ENCODE measurements at places on chromosomes 6 and 20.

GRCh38 chr6:134436281-134436815 lies 118.4 kb upstream of the SGK1 start:
- no peak for DNase-seq

DNA sequence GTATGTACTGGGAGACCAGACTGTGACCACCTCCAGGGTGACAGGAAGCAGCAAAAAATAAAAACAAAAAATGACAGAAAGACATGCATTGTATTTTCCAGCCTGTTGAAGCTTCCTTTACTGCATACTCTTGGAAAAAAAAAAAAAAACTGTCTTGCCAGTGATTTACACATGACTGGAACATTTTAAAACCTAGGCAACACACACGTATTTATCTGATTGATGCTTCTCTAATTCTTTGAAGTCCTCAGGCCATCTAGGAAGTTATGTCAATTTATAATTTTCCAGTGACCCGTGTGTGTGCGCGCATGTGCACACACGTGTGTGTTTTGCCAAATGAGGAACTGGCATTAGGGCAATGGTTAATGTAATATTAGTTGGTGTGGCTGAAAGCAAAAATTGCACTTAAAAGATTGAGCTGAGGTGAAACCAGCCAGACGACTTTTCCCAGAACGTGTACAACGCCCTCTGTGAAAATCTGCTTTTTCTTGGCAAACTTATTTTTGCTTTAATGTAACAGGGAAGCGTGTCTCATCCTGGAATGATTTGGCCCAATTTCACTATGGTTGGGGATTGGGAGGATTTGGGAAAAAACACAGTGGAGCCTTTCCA lies 315.2 kb downstream of the TFAP2A start:
- DNase-seq, result no peak

GRCh38 chr6:1624058-1624850 lies 14.5 kb downstream of the FOXC1 start:
- DNase-seq, result no peak

DNA sequence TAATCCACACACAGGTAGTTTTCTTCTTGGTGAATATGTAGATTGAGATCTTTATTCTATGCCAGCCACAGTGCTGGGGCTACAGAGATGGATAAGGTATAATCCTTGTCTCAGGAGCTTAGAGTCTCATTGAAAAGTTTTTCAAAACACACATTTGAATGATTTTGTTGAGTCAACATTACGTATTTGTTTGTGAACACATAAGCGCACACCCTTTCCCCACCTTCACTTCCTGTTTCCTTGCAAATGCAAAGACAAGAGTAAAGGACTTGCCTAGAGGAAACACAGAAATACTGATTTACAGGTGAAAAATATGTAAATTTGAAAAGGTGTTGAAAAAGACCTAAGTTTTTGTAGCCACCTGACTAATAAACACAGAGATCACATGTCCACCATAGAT lies 27.8 kb downstream of the VAPB start:
- no peak for DNase-seq

GRCh38 chr20:11791316-11791715 lies 126.4 kb upstream of the BTBD3 start:
- DNase-seq, result no peak

- no peak for DNase-seq
Measured at GRCh38 chr6:94278146-94278545, 858.8 kb upstream of the EPHA7 start.

DNA sequence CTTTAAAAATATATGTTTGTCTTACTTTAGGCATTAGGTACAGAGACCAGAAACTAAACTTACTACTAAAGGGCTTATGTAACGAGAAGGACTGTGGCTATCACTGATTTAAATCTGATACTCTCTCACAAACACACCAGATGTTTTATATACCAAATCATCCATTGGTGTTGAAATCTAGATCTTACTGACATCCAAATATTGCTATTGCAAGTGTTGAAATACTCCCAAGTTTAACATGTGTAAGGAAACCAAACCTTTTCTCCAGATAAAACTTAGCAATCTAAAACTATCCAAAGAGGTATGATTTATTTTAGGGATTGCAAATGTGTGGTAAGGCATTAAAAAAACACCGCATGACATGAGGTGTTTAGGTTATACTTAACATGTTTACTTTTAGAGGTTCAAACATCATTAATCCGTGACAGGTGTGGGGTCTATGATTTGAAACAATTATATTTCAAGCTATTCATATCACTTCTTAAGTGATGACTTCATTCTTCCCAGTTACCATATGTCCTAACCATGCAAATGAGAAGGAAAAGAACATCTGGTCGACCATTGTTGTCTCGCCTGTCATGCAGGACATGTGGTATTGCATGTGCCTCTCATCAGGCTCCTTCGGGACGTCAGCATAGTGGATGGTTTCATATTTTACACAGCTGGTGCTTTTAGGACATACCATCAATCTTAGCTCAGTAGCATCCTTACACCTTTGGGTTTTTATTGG lies 168.3 kb upstream of the SPACA1 start:
- DNase-seq, result no peak

DNA sequence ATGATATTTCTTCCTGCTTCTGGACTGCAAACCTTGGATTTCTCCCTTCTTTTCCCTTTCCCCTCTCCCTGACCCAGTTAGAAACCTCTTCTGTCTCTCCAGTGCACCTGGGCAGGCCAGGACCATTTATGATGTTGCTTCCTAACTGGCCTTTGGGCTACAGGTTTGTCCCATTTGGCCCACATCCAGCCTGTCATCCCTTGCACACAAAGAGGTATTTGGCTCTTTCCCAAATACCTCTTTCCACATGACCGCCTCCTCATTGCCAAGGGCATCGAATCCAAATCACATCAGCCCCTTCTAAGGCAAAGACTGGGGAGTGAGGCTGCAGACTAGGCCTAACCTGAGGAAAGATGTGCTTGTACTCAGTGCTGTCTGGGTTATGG lies 13.6 kb downstream of the FGD2 start:
- peak; percentile 53 for DNase-seq
